ENCODE measurements at places on chromosomes 12 and 14. TPM values are rescaled to one million over a fixed set of nuclear protein-coding genes. Genes with fewer than 3 reads are reported as not detected.

GALC gene
- polyA plus RNA-seq = 10.9 TPM

GRCh38 chr12:15757553-15758255 lies 31.5 kb downstream of the EPS8 start:
- DNase-seq = no peak

TTC7B gene
- 43.1 TPM for polyA plus RNA-seq

DNA sequence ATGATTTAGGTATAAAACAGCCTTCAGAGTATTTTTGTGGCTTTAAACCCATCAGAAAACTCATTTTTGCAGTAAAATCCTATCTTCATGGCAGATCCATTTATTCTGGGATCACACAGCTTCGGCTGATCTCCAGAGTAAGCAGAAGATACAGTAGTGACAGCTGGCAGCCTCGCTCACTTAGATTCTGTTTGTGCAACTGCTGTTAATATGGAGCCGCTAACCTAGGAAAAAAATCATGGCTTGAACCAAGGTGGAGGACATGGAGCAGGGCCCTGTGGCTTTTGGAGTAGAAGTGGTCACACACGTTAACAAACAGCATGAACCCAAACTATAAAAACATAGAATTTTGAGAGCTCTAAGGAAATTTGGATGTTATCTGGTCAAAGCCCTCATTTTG lies 137.2 kb upstream of the ARHGAP5 start:
- no peak for DNase-seq

DNA sequence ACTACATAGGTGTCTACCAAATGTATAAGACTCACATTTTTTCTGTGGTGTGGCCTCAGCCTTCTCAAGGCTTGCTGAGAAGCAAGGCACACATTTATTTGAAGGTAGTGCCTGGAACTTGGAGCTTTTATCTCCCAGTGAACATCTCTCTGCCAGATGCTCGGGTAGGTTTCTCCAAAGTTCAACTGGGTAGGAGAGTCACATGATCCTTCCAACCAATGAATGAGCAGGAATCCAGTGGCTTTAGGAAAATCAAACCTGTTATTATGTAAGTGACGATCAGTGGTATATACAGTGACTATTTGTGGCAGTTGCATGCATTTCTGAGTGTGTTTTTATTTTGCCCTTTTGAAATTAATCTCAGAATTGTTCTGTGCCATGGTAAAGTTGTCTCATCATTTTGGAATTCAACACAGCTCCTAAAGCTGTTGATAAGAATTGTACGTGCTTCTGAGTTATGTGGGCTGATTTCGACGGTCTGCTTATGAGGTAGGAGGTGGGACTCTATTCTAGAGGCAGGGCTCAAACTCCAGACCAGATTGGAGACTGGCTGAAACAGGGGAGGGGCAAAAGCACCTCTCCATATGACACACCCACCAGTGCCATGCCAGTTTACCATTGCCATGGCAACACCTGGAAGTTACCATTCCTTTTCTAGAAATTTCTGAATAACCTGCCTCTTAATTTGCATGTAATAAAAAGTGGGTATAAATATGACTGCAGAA lies 57.6 kb downstream of the EID3 start:
- no peak for DNase-seq

- DNase-seq = no peak
Observed at GRCh38 chr12:101749657-101750056, 10.4 kb upstream of the SYCP3 start.

GRCh38 chr12:64256166-64256800 lies 34.2 kb upstream of the KICS2 start:
- DNase-seq = peak; percentile 48

DNA sequence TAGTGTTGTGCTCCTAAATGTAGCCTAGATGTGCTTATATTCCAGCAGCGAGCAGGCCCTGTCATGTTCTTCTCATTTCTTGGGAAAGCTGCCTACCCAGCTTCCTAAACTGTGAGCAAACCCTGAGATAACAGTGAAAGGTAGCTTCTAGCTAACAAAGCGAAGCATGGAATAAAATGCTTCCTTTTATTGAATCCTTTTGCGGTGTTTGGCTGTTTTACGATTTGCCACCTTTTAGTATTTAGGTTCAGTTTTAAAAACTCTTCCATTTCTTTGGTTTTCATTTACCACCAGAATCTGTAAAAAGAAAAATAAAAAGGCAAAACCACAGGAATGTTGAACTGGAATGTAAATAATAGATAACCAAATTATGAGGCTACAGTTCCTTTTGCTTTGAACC lies 5.0 kb upstream of the PKP2 start:
- DNase-seq = no peak

- DNase-seq = no peak
Observed at GRCh38 chr14:105665951-105666277, 139.5 kb downstream of the TMEM121 start.

- no peak for DNase-seq
Observed at GRCh38 chr14:79064214-79064613, 894.0 kb downstream of the NRXN3 start.

ITGA7 gene
- 17.6 TPM for polyA plus RNA-seq

ACOT4 gene
- 0.13 TPM for polyA plus RNA-seq

DNA sequence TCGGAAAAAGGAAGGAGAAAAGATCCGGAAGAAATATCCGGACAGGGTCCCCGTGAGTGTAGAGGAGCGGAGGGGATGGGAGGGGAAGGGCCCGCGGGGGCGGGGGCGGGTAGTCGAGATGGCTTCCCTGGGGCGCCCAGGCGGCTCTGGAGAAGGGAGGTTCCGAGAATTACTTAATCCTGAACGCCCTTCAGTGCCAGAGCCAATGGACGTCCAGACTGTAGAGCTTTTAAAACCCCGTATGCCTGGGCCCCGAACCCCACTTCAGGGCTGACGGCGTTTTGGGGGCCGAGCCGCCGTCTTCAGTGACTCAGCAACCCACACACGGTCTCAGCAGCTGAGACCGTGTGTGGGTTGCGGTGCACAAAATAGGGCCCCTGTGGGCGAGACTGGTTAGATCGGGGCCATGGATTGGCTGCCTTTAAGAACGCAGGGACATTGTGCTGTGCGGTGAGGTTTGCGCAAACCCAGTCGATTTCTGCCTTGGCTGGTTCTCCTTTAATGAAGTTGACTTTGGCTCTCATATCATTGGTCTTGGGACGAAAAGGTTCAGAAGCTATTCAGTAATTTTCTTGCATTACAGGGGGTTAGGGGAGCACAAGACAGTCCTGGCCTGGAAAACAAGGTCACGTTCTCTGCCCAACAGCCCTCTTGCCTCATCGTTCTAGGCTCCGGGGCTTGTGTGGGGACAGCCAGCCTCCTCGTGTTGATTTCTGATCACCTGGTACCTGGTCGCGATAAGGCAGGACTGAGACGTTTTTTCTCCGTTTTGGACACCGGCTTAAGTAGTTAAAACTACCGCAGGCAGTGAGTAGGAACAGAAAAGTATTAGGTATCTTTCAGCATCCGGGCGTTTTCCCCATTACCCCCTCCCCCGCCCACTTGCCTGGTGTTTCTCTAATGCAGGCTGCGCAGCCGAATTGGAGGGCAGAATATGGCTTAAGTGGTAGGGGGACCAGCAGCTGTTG lies 775 bp downstream of the GABARAPL1 start:
- DNase-seq = peak; percentile 68

DNA sequence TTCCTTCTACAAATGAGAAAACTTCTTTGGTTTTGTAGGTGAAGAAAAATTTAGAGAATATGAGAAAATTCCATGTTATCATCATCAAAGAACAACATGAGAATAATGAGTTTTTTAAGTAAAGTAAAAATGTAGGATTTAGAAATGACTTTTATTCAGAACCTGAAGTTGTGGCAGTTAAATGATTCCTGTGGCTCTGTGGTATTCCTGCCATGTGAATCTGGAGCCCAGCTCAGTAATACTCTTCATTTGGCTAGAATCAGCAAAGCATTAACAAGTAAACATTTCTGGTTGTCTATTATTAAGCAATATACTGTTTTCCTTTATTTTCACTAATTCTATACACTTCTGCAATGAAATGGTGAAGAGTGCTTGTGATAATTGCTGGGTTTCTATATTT lies 95.6 kb upstream of the E2F7 start:
- no peak for DNase-seq

DTX1 gene
- 0.72 TPM for polyA plus RNA-seq
